Parietal lobe (tissue), 2 donors: ENCODE measurements at places on chromosomes 5 and 9. TPM values are rescaled to one million over a fixed set of nuclear protein-coding genes. Genes with fewer than 3 reads are reported as not detected.

Gene SVEP1
- total RNA-seq: 16.3 TPM

Gene TPM2
- total RNA-seq: 15.7 TPM

Gene SELENOP
- 24.4 TPM for total RNA-seq

Gene PCDHGA12
- total RNA-seq: 26.9 TPM

Gene MYMK
- not detected for total RNA-seq

Gene RASGRF2
- 22.5 TPM for total RNA-seq
